Activated naive CD4-positive, alpha-beta T cell treated with anti-CD3 and anti-CD28 coated beads for 36 hours (primary cell): ENCODE measurements at places on chromosomes 2 and 18. TPM values are rescaled to one million over a fixed set of nuclear protein-coding genes. Genes with fewer than 3 reads are reported as not detected.

DNA sequence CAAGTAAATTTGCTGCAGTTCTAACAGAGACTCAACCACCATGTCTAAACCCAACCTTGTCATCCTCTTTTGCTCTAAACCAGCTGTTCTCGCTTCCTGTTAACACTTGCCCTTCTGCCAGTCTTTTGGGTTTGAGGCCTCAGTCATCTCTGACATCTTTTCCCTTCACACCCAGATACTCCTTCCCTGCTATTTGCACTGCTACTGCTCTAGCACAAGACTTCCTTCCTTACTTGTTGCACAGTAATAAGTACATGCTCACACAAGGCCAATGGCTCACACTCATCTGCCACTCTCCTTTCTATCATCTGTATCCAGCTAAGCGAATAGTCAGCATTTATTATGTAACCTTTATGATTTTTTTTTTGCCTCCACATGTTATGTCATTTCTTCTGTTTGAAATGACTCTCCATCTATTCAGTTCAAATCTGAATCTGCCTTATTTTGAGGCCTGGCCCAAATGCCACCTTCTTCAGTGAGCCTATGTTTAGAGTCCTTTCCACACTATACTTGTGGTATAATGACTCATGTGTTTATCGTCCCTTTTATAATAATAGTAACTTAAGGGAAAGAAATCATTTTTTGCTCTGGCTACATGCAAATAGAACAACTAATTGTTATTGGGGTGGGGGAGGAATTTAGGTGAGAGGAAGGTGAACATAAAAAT lies 22.5 kb upstream of the CDKL4 start:
- peak; percentile 39 for DNase-seq

The NEU4 gene
- not detected for total RNA-seq

GRCh38 chr2:222670191-222671038 lies 1.0 kb upstream of the MOGAT1 start:
- no peak for DNase-seq

DNA sequence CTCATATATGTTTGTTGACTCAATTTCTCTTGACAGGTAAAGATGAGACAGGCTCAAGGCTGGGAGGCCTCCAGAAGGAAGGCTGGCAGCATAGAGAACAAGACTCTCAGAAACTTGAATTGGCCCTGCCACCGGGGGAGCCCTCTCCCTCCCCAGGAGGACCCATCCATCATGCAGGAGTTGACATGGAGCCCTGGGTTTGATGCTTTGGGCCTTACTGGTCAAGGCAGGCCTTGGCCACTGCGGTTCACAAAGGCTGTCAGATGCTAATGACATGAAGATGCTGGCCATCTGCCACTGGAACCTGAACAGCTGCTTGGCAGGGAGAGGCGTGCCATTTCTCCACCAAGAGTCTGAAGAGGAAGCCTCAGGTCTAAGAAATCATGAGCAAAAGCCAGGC lies 193.6 kb downstream of the MTCL1 start:
- DNase-seq: no peak

The REEP1 gene
- total RNA-seq: 0.37 TPM

GRCh38 chr2:75311521-75311920 lies 112.2 kb upstream of the TACR1 start:
- DNase-seq: no peak

DNA sequence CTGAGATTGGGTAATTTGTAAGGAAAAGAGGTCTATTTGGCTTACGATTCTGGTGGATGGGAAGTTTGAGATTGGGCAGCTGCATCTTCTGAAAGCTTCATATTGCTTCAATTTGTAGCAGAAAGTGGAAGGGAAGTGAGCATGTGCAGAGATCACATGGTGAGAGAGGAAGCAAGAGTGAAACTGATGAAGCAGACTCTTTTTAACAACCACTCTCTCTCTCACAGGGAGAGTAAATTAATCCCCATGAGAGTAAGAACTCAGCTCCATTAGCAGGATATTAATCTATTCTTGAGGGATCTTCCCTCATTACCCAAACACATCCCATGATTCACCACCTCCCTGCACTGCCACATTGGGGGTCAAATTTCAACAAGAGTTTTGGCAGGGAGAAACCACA lies 298.5 kb upstream of the CELF4 start:
- DNase-seq: no peak

- no peak for DNase-seq
These were observed 1460.9 kb downstream of the LRP1B start for GRCh38 chr2:140669911-140670310.

GRCh38 chr2:66153941-66154340 lies 281.0 kb upstream of the MEIS1 start:
- no peak for DNase-seq

DNA sequence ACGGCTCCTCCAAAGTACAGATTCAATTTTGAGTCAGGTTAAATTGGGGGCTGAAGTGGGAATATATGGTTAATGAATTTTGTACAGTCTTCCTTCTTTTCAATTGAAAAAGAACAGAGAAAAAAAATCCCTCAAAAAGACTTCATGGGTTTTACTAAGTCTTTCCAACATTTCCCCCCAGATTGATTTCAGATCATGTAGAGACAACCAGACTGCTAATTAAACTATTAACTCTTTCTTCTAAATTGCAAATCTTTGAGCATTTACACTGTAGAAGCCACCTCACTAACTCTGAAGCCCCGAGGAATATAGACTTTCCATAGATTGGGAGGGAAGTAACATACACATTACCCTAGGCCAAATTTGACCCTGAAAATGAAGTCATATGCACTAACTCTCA lies 771.0 kb downstream of the NRXN1 start:
- no peak for DNase-seq

The SNORC gene
- total RNA-seq: 1.1 TPM

The TRIM43 gene
- not detected for total RNA-seq

The SCYGR1 gene
- not detected for total RNA-seq

GRCh38 chr18:59087391-59087790 lies 52.3 kb upstream of the SEC11C start:
- DNase-seq: peak; percentile 56

DNA sequence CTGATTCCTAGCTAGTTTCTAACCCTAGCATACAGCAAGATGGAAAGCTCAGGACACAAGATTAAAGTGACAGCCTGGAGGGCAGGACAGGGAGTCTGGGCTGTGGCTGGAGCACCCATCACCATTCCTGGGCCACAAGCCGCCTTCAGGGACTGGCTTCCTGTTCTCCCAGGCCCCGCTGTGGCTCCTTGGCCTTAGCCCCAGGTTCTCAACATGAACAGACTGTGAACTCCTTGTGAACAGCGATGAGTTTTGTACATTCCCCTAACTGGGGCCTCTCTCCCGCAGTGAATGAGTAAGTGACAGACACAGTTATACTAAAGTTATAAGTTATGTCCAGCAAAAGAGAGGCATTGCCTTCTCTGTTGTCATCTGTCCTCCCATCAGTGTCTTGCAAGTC lies 35.9 kb upstream of the SLC14A1 start:
- peak; percentile 52 for DNase-seq

The CCDC102B gene
- total RNA-seq: 1.3 TPM

GRCh38 chr18:79169958-79170555 lies 100.9 kb downstream of the ATP9B start:
- DNase-seq: no peak

DNA sequence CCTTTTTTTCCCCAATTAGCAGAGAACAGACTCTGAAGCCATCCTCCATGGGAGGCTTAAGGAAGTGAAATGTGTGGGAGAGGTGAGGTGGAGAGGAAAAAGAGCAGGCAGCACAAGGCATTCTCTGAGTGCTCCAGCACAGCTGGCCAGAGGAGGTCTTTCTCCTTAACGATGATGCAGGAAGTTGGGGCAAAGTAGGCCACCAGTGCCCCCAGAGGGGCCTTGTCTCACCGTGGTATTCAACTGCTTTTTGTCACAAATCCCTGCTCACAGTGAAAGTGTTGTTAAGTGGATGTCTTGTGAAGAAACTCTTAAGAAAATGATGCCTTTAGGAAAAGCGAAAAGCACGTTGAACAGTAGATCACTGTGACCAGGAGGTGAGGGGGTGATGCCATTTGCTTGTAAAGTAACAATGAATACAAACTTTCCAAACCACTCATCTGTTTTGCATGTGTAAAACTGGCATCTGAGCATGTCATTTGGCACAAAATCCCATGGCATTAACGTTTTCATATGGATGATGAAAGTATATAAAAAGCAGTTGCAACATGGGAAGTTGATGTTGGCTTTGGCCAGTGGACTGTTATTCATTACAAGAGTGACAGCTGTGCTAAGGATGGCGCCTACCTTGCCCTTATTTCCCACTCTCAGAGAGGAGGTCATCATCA lies 49.2 kb upstream of the CDC42EP3 start:
- no peak for DNase-seq

DNA sequence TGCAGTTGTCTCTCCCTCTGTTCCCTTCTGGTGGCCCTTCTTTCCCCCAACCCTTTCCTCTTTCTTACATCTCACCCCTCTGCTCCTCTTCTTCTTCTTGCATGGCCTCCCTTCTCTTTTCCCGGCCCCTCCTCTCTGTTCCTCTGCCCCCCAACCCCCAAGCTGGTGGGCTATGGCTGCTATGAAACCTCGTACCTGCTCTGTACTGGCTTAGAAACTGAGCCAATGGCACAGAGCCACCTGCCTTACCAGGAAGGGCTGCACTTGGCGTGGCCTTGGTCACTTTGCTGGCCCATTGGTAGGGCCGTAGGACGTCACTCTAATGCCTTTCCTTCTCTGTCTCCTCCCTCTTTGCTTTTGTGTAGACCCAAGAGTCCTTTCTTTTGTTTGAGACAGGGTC lies 78.9 kb downstream of the LRRFIP1 start:
- DNase-seq: no peak

The ALPI gene
- not detected for total RNA-seq

DNA sequence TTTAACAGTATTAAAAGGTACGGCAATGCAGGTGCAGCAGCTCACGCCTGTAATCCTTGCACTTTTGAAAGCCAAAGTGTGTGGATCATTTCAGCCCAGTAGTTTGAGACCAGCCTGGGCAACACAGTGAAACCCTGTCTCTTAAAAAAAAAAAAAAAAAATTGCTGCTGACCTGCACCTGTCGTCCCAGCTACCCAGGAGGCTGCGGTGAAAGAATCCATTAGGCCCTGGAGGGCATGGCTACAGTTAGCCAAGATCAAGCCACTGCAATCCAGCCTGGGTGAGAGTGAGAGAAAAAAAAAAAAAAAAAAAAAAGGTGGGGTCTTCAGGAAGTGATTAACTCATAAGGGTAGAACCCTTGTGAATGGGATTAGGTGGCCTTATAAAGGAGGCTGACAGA lies 12.8 kb downstream of the CUL3 start:
- no peak for DNase-seq

The GCG gene
- not detected for total RNA-seq

GRCh38 chr2:113264713-113265403 lies 13.9 kb downstream of the PAX8 start:
- no peak for DNase-seq

DNA sequence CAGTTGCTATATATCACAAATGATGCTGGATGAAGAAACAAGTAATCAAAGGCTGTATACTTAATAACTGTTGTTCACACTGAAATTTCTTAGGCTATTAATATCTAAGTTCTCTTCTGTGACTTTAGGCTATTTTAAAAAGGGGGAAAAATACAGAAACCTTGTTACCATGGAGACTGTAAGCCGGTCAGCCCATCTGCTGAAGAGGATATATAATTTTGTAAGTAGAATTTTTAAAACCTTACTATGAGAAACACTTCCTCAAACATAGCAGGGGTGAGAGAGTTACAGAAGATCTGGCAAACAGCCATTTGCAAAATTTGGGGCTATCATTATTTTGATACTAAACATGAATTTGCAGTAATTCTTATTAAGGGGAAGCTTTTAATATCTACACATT lies 27.8 kb downstream of the CACNB4 start:
- DNase-seq: no peak

The RAB6D gene
- total RNA-seq: not detected

- no peak for DNase-seq
These were observed 57.8 kb upstream of the ITGB6 start for GRCh38 chr2:160257743-160258491.
